ENCODE measurements at places on chromosomes 13 and 19.

DNA sequence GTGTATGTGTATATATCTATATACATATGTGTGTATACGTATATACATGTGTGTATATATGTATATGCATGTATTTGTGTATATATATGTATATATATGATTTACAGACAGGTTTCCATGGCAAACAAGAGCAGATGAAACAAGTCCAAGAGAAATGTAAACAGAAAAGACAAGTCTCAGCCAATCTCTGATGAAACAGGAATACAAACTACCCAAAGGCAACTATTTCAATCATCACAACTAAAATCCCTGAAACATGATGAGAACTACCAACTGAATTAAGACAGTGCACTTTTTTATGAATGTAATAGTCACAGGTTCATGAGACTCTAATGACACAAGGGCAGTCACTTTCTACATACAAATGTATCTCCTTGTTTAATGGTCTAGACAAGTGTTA is 140.2 kb downstream of the TNFRSF19 start:
- DNase-seq, result no peak

- no peak for DNase-seq
Measured at GRCh38 chr13:101202590-101202989, 213.7 kb downstream of the NALCN start.

DNA sequence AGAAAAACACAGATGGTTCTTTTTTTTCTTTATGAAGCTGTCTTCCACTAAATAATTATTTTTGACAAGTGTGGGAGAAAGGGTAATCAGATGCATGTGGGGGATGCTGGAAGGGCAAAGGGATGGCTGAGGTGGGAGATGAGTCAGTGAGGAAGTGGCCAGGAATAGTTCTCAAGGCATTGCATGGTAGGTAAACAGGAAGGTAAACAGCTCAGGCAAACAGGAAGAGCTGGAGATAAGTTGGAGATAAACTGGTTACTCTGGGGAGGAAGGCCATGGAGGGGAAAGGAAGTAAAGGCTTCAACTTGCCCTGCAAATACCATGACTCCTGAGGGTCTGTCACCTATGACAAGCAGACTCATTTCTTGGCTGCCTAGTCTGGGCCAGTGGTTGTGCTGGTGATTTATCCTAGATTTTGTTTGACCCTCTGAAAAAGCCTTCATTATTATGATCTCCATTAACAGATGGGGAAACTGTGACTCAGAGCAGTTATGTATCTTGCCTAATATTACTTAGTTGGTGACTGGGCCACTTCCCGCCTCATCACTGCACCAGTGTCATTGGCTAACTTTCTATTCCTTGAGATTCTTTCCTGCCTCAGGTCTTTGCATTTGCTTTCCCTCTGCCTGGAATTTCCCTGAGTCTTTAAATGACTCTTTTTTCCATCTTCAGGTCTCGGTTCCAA is 17.1 kb downstream of the ACTL9 start:
- DNase-seq, result no peak

DNA sequence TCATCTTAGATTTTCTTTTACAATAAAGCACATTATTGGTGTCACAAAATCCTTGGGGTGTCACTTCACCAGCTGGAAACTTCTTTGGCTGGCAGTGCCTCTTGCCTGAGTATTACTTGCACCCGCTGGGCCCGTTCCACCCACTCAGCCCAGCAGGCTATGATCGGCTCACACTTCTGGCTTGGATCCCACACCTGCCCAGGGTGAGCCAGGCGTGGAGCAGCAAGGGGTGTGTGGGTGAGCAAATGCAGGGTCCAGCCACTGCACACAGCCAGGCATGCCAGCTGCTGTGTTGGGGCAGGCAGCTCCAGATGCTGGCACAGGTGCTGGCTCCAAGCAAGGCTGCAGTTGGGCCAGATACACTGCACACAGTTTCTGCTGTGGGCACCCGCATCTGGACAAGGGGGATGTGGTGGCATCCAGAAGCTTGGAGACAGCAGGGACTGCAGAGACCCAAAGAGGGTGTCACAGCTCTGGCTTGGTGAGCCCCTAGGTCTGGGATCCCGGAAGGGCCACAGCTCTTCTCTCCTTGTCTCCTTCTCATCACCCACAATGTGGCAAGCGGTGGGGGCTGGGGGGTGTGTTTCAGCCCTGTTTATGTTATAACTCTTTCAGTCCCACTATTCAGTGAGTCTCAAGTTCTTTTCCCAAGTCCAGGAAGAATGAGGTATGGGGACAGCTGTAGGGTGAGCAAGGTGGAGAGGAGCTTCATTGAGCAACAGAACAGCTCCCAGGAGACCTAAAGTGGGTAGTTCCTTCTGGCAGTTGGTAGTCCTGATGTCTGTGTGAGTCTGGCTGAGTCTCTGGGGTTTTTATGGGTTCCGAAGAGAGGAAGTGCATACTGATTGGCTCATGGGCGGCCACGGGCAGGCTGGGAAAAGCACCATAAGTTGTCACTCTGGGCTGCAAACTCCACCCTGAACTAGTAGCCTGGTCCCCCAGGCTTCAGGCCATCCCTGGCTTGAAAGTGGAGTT is 25.3 kb upstream of the TBC1D4 start:
- DNase-seq, result no peak

DNA sequence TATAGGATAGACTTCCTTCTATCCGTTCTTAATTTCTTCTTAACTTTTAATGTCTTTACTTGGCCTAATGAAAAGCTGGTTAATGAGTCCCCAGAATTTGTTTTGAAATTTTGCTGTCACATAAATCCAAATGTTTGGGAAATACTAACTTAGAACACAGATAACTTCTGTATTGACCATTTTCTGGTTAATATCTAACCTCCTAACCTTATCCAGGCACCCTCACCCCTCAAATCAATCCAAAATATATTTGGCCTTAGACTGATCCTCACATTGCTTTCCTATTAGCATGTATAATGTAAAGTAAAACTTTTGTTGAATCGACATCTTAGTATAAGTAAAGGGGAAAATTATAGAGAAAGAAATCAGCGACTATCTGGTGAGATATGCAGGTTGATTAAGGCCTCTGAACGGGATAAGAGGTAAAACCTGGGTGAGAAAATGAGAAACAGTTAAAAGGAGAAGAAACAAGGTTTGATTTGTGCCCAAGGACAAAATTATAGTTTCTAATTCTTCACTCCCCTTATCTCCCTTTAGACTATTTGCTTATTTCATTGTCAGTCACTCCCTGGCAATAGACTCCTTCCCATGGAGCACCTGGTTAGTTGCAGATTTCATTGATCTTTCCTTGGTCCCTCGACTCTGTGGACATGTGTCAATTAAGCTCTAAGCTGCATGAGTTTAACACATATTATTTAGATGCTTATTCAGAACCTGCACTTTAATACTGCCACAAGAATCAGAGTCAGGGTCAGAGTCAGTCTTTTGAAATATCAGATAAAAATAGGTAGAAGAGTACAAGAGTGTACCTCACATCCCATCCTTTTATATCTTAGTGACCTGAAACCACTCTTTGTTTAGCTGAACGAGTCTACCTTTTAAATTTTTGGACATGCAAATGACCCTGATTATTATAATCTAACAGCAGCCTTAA is 119.2 kb upstream of the MLNR start:
- DNase-seq, result no peak

DNA sequence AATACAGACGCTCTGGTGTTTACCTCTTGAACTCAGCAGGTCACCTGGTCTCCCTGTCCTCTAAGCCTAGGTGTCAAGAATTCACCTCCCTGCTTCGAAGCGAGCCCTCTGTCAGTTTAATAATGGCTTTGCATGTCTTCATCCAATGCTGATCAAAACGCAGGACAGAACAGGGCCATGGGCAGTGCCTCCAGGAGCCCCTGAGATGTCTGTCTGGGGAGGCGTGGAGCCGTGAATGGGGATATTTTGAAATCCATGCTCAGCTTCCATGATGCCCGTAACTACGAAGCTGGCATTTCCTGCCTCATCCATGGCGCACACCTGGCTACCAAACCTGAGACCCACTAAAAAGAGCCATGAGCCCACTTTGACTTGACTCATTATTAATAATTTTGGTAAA is 113.7 kb downstream of the RAB20 start:
- no peak for DNase-seq

DNA sequence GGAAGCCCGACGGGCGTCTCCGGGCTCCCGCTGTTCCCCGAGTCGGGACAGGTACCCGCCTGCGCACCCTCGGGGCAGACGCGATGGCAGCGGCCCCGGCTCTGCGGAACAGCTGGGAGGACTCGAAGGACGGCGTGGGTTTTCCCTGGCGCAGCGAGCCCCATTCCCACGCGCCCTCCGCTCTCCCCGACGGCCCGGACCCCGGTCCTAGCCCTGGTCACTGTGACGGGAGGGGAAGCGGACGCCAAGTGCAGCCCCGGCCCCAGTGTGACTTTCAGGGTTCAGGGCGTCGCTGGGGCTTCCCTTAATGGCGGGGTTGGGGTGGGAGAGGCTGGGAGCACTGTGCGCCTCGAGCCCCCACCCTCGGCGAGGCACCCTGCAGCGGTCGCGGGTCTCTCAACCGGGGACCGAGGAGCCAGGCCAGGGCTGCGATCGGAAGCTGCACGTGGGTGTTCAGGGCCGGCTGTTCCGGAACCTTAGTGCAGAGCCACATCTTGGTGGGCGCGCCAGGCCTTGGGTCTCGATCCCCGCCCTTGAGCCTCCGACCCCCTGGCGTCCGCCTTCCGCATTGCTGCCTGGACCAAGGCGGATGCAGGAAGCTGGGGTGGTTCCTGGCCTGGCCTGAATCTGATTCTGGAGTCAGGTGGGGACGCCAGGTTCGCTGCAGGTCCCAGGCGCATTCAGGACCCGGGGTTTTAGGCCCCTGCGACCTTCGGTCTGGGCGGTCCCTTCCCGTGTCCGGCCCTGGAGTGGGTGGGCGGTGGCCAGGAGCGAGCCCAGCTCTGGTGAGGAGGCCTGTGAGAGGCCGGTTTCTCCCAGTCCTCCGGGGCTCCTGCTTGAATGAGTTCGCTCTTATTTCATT is 3.5 kb downstream of the LGALS7B start:
- DNase-seq, result peak; percentile 15

DNA sequence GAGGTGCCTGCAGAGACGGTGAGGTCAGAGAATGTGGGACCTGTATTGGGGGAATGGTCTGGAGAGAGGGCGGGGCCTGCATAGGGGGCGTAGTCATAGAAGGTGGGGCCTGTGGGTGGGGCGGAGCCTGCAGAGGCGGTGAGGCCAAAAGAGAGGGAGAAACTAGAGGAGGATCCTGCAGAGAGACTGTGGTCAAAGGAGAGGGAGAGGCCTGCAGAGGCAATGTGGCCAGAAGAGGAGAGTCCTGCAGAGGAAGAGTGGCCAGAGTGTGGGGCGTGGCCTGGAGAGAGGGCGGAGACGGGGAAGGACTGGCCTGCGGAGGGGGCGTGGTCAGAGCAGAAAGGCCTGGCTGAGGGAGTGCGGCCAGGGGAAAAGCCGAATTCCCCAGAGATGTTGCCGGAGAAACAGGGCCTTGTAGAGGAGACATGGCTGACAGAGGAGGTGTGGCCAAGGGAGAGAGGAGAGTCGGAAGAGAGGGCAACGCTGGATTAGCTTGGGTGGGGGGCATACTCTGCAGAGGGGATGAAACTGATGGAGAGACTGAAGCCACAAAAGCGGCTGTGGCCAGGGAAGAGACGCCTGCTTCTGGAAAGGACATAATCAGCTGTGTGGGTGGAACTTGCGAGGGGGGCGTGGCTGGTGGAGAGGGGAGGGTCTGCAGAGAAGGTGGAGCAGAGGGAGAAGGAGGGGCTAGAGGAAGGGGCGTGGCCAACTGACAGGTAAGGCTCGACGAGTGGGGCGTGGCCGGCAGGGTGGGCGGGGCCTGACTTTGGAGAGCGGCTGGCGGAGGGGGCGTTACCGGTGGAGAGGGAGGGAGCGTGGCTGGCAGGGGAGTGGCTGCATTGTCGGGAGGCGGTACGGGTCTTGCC is 2.5 kb downstream of the PRR36 start:
- DNase-seq, result peak; percentile 77

DNA sequence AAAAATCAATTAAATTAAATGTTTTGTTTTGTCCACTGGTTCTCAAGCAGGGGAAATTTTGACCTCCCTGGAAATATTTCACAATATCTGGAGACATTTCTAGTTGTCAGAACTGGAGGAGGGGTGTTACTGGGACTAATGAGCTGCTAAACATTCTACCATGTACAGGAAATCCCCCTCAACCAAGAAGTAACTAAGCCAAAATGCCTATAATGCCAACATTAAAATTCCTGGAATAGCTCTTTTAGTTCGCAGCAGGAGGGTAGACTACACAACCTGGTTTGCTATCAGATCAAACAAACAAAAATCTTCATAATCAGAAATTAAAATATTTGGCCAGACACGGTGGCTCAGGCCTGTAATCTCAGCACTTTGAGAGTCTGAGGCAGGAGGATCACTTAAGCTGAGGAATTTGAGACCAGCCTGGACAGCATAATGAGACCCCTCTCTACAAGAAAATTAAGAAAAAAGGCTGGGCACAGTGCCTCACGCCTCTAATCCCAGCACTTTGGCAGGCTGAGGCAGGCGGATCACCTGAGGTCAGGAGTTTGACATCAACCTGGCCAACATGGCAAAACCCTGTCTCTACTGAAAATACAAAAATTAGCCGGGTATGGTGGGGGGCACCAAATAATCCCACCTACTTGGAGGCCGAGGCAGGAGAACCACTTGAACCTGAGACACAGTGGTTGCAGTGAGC is 13.7 kb upstream of the SMARCA4 start:
- no peak for DNase-seq

DNA sequence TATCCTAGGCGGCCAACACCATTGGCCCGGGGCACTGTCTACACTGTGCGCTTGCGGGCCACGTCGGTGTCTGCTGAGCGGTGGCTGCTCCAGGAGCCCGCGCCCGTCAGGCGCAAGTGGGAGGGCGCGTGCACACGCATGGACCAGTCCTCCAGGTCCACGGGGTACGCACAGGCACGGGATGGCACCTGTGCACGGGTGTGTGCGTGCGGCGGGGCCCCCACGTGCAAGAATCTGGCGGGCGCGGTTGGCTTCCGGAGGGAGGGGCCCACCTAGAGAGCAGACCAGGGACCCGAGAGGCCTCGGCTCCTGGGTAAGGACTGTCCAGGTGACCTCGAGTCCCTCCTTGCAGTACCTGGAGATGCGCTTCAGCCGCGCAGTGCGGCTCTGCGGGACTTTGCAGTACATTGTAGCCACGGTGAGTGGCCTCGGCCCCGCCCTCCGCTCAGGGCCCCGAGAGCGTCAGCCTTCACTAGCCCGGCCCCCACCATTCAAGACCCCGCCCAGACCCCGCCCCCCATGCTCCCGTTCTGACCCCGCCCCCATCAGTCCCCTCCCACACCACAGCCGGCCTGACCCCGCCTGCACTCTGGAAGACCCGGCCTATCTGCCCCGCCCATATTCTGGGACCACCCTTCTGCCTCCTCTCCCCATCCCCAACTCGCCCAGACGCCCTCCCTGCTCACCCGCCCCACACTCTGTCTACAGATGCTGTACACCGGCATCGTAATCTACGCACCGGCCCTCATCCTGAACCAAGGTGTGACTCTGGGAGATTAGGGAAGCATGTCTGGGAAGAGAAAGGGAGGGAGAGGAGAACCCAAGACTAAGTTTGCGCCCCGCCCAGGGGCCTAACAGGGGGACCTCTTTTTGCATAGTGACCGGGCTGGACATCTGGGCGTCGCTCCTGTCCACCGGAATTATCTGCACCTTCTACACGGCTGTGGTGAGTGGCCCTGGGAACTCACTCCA is 2.3 kb downstream of the SLC5A5 start:
- peak; percentile 57 for DNase-seq

- DNase-seq, result no peak
Measured at GRCh38 chr13:98937911-98938381, 39.9 kb downstream of the DOCK9 start.

- DNase-seq, result no peak
Measured at GRCh38 chr13:98599502-98600328, 22.8 kb upstream of the STK24 start.

- DNase-seq, result no peak
Measured at GRCh38 chr13:74438901-74439300, 304.7 kb upstream of the KLF12 start.

Measured in activated CD4-positive, alpha-beta T cell treated with anti-CD3 and anti-CD28 coated beads for 24 hours (primary cell).